Retina (tissue), 1 donor: ENCODE measurements at places on chromosomes 6 and 20.

- no peak for DNase-seq
These were observed 90.0 kb downstream of the EDN3 start for GRCh38 chr20:59390437-59390836.

GRCh38 chr20:42027746-42028268 is 409.6 kb upstream of the CHD6 start:
- DNase-seq = no peak

GRCh38 chr20:55205665-55206064 is 730.3 kb downstream of the DOK5 start:
- no peak for DNase-seq

- DNase-seq = no peak
These were observed 25.6 kb downstream of the INSM1 start for GRCh38 chr20:20393207-20394120.

GRCh38 chr6:104017410-104018381 is 842.0 kb downstream of the HACE1 start:
- DNase-seq = no peak

DNA sequence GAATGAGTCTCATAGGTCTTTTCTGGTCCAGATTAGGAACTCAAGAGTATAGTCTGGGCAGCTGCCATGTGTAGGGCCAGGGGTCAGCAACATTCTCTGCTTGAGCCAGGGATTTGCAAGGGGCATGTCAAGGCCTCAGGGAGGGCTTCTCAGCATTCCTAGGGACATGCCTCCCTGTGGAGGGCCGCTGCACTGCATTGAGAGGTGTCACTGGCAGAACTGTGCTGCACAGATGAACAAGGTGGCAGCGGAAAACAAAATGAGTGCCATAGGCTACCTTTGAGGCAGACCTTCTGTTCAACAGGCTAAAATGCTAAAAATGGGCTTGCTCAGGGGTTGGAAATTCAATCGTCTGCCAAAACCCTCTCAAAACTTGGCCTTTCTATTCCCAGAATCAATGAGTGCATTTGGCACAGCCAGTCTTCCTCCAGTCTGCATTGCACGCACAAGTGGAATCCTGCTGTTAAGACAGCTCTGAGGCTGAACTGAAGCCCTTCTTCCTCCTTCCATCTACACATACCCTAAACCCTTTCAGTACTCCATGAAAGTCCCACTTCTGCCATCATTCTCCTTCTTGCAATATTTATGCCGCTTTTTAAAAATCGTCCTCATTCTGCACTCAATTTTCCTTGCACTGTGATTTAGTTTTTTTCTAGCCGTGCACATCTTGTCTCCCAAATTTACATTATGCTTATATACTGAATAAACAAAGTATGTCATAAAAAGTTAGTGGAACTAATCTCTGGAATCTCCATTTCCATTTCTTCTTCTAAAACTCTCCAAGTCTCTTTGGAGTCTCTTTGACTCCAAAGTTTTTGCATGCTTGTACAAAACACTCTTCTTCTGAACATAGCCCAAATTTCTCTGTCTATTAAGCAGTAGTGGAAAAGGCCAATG is 51.7 kb downstream of the SLC26A8 start:
- DNase-seq = peak; percentile 5

DNA sequence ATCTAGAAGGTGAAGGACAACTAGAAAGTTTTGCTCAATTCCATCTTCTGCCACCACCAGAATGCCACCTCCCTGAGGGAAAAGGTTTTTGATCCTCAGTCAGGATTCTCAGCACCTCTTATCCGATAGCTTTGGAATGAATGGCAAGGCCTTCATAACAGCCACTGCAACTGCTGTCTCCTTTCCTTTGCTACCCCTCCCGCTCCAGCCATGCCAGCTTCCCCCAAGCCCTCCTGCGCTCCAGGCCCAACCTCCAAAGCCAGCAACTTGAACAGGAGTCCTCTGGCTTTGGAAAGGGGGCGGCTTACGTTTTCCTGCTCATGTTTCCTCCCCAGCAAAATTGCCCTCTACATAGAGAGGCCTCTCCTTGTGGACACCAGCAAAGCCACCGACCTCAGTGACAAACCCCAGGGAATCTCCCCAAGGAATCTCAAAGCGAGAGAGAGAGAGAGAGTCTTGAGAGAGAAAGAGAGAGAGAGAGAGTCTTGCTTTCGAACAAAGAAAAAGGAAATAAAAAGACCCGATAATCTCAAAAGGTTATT is 420 bp upstream of the BTN2A1 start:
- DNase-seq = no peak
